ENCODE measurements at places on chromosomes 3 and 15. TPM values are rescaled to one million over a fixed set of nuclear protein-coding genes. Genes with fewer than 3 reads are reported as not detected.

Gene HTR3D
- not detected for total RNA-seq

Gene PLIN1
- total RNA-seq: not detected

Gene PIERCE2
- total RNA-seq: 1.1 TPM

Gene ATP13A5
- total RNA-seq: not detected

Gene PCNP
- 59.0 TPM for total RNA-seq

Gene SLC51A
- not detected for total RNA-seq

Gene LRRIQ4
- not detected for total RNA-seq

Gene MESP2
- 0.74 TPM for total RNA-seq

Gene ZNF80
- not detected for total RNA-seq

Gene SNX33
- 9.1 TPM for total RNA-seq

Gene KNL1
- 26.9 TPM for total RNA-seq

Gene SERPINI2
- total RNA-seq: not detected

Gene LDHAL6B
- total RNA-seq: not detected

Gene ACP3
- total RNA-seq: 0.24 TPM

Gene SI
- total RNA-seq: not detected

Gene SLC2A2
- total RNA-seq: not detected

Gene CPEB1
- 1.7 TPM for total RNA-seq

Gene MINAR1
- 1.1 TPM for total RNA-seq

Gene ZNF385D
- 1.9 TPM for total RNA-seq

Gene PLSCR2
- total RNA-seq: not detected

Gene LZTFL1
- 25.4 TPM for total RNA-seq

Gene CKMT1A
- 0.45 TPM for total RNA-seq

Gene CTDSPL
- 7.5 TPM for total RNA-seq

Gene C3orf38
- total RNA-seq: 22.8 TPM

Gene ANKRD63
- total RNA-seq: 0.37 TPM

Gene WNT7A
- 0.16 TPM for total RNA-seq

Gene CIDEC
- 0.38 TPM for total RNA-seq

Gene IQCF5
- total RNA-seq: not detected

Gene LRTM1
- not detected for total RNA-seq

Gene MRAS
- total RNA-seq: 6.8 TPM

Gene ERICH6
- total RNA-seq: not detected

Gene UROC1
- total RNA-seq: not detected

Gene REC114
- not detected for total RNA-seq

All from A375 (cell line).